ENCODE measurements at places on chromosomes 5 and 9.
A peak's percentile ranks its signal among the peaks of the same experiment; 100 is the strongest.

- DNase-seq = no peak
These were observed 57.1 kb downstream of the ENTREP1 start for GRCh38 chr9:69382135-69382534.

DNA sequence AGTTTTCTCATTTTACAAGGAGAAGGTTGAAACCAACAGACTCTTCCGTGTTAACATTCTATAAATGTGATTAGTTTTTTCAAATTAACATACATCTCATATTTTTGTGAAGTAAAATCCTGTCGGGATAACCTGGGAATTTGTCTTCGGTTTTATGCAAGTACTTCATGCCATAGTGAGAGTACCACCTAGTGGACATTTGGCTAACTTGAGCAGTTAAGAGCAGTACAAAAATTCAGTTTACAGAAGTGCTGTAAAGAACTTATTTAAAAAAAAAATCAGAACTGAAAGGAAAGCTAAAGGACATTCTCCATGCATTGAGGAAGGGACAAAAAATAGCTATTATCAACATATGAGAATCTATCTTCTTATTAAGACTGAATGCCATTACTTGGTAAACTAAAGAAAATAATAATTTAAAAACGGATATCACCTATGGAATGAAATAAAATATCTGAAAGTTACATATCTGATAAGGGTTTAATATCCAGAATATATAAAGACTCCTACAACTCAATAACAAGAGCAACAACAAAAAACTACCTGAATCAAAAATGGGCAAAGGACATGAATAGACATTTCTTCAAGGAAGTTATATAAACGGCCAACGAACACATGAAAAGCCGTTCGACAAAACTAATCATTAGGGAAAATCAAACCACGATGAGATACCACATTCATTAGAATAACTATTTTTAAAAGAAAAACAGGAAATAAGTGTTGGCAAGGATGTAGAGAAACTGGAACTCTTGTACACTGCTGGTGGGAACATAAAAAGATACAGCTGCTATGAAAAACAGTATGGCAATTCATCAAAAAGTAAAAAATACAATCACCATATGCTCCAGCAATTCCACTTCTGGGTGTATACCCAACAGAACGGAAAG is 117.0 kb upstream of the GNA14 start:
- no peak for DNase-seq

- DNase-seq = peak; percentile 13
These were observed at the start of gene HSDL2 for GRCh38 chr9:112380102-112380824. Gene HSDL2 (plus strand): TSS chr9:112380108. CDS start chr9:112380164, 56 bp downstream.

- DNase-seq = no peak
These were observed 193.9 kb downstream of the RFK start for GRCh38 chr9:76200315-76200714.

- DNase-seq = no peak
These were observed 142.5 kb upstream of the MSX2 start for GRCh38 chr5:174581894-174582293.

DNA sequence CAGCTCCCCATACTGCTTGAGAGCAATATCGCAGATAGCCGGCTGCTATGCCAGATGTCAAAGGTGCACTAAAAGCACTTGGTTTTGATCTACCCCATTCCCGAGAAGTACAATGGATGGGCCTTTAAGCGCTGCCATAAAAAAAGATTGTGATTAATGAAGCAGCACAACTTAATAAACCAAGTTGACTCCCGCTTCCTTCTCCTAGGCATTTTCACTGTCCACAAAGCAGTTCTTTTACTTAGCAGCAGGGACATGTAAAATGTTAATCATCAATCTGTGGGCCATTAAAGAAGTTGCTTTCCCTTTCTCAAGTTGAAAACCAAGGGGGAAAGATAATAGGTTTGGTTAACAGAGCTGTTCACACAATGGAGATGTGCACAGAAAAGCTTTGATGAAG is 176.4 kb downstream of the TRPM6 start:
- no peak for DNase-seq

- peak; percentile 24 for DNase-seq
These were observed 1.1 kb downstream of the CD14 start for GRCh38 chr5:140631831-140632365.
